ENCODE measurements at places on chromosomes 3 and 15.

DNA sequence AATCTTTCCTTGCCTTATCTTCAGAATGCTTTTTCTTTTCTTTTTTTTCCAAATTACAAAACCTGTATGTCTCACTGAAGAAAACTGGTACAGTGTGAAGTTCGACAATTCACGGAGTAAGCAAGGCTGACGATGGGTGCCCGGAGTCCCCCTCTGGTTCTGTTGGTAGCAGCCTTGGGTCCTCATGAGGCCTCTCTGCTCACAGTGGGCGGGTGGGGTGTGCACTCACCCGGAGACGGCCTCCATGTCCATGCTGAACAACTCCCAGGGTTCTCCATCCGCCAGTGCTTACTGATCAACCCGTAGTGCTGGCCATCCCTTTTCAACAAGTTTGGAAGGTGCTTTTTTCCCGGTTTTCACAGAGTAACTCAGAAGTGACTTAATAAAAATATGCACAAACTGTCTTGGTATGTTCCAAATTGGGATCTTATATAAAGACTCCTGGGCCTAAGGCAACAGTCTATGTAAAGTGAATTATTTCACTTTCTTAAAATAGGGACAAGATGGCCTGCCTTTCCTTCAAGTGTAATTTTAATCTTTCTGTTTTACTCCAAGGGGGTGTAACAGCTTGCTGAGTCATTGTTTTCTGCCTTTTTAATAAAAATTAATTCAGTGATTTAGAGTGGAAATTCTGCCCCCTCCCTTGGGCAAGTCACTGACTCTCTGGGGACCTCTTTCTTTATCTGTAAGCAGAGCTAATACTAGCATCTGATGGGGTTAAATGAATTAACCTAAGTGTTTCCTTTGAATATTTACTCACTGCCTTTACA is 23.7 kb downstream of the LRRK1 start:
- no peak for ATAC-seq

GRCh38 chr15:96053781-96054428 is 276.6 kb upstream of the NR2F2 start:
- ATAC-seq: no peak

DNA sequence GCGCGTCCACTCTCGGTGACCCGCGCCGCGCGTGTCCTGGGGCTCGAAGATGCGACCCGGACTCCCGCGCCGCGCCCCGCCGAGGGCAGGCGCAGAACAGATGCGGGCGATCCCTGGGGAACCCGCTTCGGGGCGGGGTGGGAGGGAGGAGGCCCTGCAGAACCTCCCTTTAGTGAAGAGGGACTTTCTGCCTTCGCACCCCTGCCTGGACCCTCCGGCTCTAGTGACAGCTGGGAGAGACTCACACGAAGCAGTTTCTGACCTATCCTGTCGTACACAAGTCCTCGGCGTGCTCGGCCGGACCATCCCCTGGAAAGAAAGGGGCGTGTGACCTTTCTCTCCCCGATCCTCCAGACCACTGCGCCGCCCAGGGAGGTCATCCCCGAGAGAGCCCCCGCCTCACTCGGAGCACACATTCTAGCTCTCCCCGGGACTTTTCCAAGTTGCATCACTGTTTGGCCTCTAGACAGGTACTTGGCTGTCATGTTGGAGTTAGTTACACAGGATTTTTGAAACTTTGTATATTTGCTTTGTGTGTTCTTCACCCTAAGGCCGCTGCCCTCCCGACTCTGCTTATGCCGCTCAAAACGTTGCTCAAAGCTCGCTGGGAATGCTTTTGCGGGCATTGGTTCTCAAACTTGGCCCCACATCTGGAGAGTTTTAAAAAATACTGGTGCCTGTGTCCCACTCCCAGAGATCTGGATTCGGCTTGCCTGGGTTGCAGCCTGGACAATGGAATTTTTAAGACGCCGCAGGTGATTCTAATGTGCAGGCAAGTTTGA is 582 bp downstream of the CGNL1 start:
- no peak for ATAC-seq

GRCh38 chr3:129417326-129417725 is 11.1 kb downstream of the EFCAB12 start:
- no peak for ATAC-seq

DNA sequence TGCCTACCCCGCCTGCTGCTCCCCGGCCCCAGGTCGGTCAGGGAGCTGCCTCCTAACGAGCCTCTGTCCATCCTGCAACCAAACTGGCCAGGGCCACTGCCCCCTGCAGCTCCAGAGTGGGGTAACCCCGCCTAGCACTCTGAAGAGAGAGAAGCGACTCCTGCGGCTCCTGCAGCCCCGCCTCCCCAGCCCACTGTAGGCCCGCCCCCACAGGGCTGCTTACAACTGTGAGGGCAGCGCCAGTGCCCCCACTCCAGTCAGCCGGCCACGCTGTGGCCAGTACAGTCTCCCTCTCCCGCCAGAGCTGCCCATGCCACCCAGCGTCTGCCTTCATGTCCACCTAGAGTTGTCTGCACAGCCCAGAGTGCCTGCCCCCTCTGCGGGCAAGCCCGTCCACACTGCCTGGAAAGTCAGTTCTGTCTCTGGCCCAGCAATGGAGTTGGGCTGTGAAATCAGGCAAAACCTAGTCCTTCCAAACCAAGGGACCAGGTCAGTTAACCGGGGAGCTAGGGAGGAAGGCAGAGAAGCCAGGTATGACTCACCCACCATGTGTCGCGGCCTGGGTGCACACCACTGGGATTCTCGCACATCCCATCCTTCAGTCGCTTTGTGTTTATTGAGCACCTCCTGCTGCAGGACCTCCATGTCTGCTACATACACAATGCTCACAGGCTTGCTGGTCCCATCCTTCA is 2.4 kb downstream of the UCN2 start:
- no peak for ATAC-seq

Data from activated T-helper 17 cell treated with anti-CD3 and anti-CD28 coated beads, Interleukin-2, amount 50 U/mL, for 72 hours (primary cell).